ENCODE measurements at places on chromosomes 12 and 14.
A peak's percentile ranks its signal among the peaks of the same experiment; 100 is the strongest.

DNA sequence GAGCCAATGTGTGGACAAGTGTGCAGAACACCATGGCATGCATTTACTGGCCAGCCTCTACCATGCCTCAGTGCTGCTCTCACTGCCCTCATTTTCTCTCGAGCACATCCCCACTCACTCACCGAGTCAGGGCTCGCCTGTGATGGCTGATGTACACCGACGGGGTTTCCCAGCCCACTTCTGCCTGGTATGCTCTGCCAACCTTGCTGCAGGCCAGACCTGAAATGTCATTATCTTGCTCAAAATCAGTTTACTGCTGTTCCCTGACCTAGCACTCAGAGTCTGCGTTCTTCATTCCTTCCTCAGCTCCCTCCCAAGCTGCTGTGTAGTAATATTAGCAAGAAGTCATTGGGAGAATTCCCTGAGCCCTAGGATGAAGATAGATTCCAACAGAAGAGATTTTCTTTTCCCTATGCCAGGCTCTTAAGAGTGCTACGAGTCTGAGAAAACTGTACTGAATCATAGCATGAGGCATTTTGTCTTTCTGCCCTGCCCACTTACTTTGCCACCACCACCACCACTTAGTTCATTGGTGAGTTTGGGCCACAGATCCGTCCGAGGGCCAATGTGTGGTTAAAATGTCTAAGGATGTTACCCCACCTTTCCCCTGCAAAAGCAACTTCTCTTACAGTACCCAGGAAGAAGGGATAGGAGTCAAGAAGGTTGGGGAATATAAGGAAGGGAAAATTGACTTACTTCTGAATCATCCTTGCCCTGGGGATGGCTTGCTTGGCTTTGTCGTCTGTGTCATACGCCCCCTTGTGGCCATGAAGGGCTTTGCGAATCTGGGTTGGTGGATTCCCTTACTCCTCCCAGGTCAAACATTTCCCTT lies 51.0 kb downstream of the BMAL2 start:
- DNase-seq, result peak; percentile 68

DNA sequence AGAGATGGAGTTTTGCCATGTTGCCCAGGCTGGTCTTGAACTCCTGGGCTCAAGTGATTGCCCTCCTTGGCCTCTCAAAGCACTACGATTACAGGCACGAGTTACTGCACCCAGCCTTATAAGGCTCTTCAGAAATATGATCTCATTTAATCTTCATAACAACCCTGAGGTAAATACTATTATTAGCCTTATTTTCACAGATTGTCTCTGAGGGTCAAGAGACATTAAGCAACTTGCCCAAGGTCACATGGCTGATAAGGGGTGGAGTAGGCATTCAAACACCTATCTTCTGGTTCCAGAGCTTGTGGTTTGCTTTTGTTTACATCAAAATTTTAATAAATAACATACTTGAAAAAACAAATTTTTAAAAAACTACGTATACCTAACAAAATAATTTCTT lies 5.1 kb downstream of the PRKAG1 start:
- no peak for DNase-seq

DNA sequence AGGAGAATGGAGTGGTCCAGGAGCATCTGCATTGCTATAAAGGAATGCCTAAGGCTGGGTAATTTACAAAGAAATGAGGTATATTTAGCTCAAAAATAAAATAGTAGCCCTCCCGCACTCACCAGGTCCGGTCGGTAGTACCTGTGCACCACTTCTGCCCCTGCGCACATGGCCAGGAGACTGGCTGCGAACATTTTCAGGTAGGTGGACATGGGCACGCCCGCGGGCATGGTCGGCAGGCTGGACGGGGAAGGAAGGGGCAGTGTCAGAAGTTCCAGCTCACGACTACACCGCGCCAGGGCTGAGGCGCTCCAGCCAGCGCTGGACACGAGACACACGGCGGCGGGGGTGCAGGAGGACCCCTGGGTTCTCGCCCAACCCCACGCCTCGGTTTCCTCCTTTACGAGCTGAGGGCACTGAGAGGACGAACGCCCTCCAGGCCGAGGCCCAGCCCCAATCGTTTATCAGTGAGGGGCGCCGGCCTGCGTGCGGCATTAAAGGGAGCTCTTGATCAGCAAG lies 9.1 kb upstream of the TDG start:
- no peak for DNase-seq

GRCh38 chr12:6615802-6616201 lies 8.6 kb upstream of the CHD4 start:
- no peak for DNase-seq

DNA sequence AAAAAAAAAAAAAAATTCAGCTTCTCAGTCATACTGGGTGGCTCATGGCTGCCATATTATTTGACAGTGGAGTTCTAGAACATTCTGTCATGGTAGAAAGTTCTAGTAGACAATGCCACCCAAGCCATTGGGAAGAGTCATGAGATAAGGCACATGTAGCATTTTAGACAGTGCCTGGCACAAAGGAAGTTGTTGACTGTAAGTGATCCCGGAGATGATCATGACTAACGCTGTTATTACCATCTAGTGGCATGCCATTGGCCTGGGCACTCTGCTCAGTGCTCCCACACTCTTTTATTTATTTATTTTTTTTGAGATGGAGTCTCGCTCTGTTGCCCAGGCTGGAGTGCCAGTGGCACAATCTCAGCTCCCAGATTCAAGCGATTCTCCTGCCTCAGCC lies 80.4 kb downstream of the FOXN4 start:
- no peak for DNase-seq

GRCh38 chr14:92451245-92451644 lies 62.3 kb upstream of the RIN3 start:
- no peak for DNase-seq

- no peak for DNase-seq
Measured at GRCh38 chr12:65593239-65593701, 231.0 kb upstream of the HMGA2 start.

DNA sequence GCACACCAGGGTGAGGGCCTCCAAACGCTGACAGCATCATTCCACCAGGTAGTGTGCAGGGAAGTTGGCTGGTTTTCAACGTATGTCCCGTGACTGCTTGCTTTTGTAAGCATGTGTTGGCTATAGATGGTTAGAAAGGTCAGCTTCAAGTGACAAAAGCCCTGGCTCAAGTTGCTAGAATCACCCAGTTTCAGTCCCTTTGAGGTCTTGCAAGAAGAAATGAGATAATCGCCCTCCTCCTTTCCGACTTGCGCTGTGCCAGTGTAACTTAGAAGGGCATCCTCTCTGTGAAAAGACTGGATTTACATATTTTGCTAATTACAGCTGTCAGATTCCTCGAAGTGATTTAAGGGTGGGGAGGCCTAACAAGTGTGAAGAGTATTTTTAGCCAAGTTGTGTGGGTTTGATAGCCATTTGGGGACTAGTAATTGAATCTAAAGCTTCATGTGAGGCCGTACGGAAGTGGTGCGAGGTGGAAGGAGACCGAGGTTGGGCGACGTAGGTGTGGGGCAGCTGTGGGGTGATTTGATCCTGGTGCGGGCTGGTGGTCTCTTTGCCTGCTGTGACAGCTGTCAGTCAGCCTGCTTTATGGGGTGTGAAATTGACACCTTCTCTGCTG lies 94.7 kb downstream of the CHST11 start:
- no peak for DNase-seq

- DNase-seq, result no peak
Measured at GRCh38 chr14:23356662-23357061, 4.0 kb upstream of the SLC22A17 start.

DNA sequence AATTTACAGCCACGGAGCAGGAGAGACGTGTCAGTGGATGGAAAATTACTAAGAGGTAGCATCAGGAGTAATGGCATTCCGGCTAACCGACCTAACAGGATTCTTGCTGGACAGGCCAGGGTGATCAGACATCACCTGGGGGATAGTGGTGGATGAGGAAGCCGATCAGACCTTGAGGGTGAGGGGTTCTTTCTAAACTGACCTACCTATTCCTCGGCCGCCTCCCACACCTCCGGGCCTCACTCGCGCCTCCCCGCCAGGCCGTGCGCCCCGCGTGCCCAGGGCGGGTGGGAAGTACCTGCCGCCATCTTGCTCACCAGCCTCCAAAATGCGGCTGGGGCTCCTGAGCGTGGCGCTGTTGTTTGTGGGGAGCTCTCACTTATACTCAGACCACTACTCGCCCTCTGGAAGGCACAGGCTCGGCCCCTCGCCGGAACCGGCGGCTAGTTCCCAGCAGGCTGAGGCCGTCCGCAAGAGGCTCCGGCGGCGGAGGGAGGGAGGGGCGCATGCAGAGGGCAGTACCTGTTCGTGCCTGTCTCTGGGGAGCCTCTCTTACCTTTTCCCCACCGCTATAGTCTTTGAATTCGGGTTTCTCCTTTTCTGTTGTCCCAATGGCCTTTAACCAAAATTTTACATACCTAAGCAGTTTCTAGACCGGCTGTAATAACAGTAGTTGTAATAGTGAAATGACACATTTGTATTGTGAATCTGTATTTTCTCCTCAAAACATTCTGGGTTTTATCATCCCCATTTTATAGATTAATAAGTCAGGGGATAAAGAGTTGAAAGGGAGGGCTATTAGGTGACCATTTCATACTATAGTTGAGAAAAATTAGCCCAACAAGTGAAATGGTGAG lies at the start of gene TMPRSS12:
Gene TMPRSS12, plus strand, starts transcription at position 290 of the 857 bp plus-strand sequence. Its CDS starts 39 bp downstream, at position 329.
- DNase-seq, result no peak

- no peak for DNase-seq
Measured at GRCh38 chr14:58941629-58942028, 246.8 kb upstream of the DAAM1 start.

DNA sequence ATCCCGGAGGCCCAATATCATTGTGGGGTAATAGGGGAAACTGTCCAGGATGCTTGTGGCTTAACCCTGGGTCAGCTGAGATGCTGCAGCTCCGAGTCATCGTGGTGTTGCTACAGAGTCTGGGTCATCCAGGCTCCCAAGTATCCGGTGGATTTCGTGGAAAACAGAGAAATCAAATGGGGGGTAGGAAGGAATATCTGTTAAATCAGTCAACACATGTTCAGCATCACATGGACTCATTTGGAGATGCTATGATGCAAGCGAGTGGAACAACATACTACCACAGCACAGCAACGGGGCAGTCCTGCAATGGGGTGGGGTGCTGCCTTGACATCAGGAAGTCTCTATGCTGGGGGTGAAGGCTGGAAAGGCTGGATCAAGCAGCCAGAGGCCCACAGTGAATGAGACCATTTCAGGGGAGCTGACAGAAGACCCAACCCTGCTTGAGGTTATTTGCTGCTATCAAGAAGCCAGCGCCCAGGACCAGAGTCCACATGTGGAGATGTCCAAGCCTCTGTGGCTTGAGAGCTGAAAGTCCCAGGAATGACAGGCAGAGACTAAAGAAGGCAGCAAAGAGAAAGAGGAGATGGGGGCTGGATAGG lies 22.9 kb downstream of the VDR start:
- DNase-seq, result no peak

DNA sequence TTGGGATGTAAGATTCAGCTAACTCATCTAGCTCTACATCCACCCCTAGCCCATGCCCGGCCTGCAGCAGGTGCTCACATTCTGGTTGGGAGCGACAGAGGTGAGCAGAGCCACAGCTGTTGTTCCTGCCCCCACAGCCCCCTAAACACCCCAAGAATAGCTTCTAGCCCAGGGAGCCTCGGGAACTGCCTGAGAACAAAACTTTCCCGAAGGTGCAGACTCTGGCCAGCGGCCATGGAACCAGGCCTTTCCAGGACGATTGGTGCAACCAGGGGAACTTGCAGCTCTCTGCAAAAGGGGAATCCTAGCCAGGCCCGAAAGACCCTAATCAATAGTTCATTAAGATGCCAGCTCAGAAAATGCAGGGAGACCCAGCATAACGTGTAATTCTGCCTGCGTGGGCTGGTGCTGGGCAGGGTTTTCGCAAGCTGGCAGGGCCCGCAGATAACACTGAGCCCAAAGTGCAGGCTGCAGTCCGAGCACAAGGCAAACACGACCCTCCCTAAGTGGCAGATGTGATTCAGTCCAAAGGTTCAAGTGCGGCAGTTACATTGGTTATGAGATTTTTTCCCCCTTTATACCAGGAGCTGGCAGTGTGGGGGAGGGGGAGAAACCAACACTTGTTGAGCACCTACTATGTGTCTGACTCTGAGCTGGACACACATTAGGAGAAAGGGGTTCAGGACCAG lies 122.5 kb upstream of the MAP1LC3B2 start:
- no peak for DNase-seq

GRCh38 chr12:75982979-75983660 lies 48.5 kb downstream of the PHLDA1 start:
- DNase-seq, result no peak

DNA sequence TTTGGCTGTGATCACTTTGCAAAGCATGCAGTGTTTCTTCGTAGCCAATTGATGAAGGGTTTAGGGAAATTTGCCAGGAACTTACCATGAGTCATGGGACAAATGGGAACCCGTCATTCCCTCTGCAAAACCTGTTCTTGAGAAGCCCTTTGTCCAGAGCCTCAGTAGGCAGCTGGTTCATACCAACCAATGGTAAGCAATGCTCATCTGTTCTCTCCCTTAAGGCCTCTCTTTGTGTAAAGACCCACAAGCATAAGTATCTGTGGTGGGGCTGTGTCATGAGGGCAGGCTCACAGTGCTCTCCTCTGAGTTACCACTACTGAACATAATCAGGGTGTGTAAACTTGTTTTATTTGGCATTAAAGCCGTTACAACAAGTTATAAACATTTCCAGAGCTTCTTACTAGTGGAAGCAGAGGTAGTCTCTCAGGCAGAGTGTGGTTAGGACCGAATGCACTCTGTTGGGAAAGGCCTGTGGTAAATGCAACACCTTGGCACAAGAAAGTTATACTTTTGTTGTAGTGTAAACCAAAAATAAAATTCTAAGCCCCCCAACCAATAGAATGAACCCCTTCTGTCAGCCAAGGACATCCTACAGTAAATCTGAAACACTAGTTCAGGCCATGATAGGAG lies 119.8 kb downstream of the SINHCAF start:
- no peak for DNase-seq

GRCh38 chr12:6336889-6337853 lies 4.7 kb downstream of the TNFRSF1A start:
- no peak for DNase-seq

DNA sequence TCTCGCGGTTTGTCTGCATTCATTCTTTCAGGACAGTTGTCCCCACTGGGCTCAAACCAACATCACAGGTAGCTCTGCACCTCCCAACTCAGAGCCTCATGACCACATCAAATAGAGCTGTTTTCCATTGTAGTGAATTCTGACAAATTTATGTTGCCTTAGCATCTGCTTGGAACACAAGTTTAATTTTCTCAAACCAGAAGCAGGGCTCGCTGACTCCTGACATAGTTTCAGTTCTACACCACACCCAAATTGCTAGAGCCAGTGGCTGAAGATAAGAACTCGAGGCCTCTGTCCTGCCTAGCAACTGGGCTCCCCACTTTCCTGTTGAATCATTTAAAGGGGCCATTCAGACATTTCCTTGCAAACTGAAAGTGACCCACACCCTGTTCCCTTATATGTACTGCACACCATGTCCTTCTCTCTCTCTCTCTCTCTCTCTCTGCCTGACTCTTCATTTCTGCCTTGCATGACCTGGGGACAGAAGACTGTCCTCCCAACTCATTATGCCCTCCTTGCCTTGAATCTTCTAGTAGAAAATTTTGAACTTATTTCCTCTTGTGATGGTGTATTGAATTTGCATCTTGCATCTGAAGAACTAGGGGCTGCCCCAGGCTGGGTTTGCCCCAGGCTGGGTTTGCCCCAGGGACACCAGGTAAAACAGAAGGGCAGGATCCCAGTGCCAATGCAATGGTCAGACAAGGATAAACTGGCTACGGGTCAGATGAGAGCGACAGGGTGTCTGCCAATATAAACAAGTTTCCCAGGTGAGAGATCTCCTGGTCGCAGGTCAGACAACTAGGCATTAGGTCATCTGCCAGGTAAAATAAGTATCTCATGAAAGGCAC lies 9.7 kb upstream of the WSCD2 start:
- no peak for DNase-seq

- DNase-seq, result no peak
Measured at GRCh38 chr14:61537563-61538463, 157.5 kb upstream of the HIF1A start.

- DNase-seq, result no peak
Measured at GRCh38 chr12:88953029-88953586, 372.8 kb upstream of the KITLG start.

Data from SK-N-SH (cell line).